Activated CD8-positive, alpha-beta memory T cell treated with anti-CD3 and anti-CD28 coated beads for 48 hours (primary cell): ENCODE measurements at places on chromosomes 13 and 19.

GRCh38 chr13:99356262-99357091 lies 49.3 kb upstream of the GPR183 start:
- no peak for DNase-seq

GRCh38 chr19:58355908-58356765 lies 2.8 kb upstream of the A1BG start:
- peak; percentile 18 for DNase-seq

GRCh38 chr19:10553943-10554381 lies 10.3 kb downstream of the ATG4D start:
- peak; percentile 37 for DNase-seq

DNA sequence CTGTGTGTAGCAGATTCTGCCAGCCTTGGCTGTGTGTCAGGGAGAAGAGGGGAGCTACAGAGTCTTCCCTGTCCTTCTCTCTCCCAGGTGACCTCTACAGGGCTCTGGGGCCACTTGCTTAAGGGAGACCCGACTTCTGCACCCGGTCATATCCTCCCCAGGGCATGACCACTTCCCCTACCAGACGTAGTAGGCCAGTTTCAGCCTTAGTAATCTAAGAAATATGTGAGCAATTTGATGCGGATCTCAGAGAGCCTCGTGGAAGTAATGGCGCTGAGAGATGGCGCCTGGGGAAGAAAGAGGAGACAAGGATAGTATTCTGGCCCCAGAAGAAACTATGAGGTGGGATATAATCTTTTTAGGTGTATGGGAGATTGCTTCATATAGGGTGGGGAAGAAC lies 41.9 kb downstream of the NFIX start:
- DNase-seq = no peak

DNA sequence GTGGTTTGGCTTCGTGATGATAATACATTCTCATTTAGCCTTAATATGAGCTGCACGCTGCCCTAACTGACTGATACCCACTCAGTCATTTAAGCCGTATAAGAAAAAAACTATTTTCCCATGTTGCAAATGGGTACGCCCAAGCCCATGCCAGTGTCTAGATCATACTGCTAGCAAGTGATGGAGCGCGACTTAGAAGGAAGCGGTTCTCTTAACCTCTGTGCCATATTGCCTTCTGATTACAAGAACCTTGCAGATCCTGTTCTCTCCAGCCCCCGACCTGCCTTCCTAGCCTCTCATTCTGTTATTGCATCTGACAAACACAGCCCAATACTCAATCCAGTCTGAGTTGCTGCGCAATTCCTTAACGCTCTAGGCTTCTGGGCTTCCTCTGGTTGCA lies 603 bp downstream of the GPALPP1 start:
- DNase-seq = no peak

DNA sequence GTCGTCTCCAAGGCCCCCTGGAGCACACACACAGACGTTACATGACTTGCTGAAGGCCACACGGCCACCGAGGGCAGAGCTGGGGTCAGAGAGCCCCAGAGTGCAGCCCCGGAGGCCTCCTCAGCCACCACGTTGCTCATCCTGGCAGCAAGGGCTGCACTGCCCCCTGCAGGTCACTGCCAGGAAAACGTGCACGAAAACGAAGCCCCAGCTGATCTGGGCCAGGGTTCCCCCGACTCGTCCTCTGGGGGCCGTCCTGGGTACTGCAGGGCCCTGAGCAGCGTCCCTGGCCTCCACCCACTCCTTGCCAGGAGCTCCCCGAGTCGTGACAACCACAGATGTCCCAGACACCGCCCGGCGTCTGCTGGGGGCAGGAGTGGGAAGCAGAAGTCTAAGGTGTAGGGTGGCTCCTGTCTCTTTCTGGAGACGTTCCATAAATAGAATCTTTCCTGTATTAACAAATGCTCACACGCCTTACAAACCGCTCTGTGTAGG lies 3.4 kb downstream of the TPGS1 start:
- DNase-seq = peak; percentile 86

GRCh38 chr13:92591117-92591516 lies 635.5 kb upstream of the GPC6 start:
- DNase-seq = no peak

GRCh38 chr13:31435536-31435935 lies 235.8 kb downstream of the B3GLCT start:
- no peak for DNase-seq

DNA sequence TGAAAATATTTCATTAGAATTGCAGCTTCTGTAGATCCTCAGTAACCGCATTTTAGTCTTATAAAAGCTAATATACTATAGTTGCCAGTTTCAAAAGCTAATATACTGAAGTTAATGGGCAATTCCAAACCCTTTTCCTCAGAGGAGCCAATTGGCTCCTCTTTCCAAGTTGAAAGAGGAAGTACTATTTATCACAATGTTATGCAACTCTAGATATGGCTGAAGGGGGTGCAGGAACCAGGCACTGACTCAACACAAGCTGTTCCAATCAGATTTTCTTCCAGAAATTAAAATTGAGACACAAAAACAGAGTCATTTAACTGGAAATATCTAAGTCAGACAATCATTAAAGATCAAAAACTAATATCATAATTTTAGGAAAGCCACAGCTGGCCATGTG lies 258.9 kb downstream of the PCDH20 start:
- no peak for DNase-seq

DNA sequence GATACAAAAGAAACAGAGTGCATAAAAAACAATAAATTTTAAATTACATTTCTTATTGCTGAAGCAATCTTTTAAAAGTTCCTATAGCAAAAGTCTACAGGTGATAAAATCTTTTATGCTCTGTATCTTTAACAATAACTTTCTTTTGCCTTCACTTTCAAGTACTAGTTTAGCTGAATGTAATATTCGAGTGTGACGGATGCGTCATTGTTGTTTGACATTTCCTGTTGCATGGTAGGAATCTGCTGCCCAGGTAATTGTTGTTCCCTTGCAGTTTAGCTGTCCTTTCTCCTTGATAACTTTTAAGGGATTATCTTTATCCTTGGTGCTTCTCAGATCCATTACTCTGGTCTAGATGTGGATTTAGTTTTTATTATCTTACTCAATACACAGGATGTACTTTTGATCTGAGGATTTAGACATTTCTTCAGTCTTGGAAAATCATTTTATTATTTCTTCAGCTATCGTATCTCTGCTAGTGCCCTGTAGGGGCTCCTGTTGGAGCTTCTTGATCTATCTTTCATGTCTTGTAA lies 2.1 kb upstream of the CPB2 start:
- no peak for DNase-seq

GRCh38 chr19:14383661-14384555 lies 2.7 kb downstream of the ADGRE5 start:
- no peak for DNase-seq

DNA sequence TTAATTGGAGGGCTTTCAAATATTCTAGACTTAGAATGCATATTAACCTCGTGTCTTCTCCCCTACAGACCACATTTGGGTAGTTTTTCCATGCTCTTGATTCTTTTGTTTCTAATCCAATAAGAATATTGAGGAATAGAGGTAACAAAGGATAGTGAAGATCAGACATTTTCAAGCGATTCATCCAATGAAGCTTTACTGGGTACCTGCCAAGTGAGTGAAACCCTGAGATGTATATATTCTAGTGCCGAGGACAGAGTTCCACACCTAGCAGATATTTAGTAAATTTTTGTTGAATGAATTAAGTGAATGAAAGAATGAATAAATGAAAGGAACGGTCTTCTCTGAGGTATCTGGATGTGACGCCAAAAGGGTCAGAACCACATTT lies 442 bp upstream of the RFC3 start:
- DNase-seq = no peak

- no peak for DNase-seq
These were observed 776.3 kb downstream of the EFNB2 start for GRCh38 chr13:105758918-105759860.

- no peak for DNase-seq
These were observed 45.5 kb upstream of the C13orf46 start for GRCh38 chr13:114019367-114019766.

DNA sequence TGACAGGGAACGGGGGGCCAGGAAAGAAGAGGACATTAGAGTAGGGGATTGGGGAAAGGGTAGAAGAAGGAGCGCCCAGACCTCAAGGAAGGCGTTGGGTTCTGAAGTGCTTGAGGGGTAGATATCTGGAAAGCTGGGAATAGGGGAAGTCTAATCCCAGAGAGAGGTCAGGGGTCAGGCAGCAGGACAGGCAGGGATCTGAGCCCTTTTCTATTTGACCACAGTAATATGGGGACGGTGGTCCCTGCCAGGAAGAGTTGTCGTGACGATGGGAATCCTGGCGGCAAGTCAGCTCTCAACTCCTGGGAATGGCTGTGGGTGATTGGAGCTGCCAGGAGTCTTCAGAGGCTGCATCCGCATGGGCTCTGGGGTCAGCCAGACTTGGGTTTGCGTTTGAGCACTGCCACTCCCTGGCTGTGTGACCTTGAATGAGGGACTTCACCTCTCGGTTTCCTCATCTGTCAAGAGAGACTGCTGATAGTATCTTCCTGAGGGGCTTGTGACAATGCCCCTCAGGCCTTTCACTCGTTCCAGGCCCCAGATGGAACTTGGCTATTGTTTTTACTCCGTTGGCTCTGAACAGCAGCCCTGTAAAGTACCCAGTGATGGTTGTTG lies 1.3 kb downstream of the AP2A1 start:
- DNase-seq = no peak

- no peak for DNase-seq
These were observed 513.7 kb downstream of the GPC6 start for GRCh38 chr13:93740334-93740733.

- no peak for DNase-seq
These were observed 237.6 kb upstream of the IRS2 start for GRCh38 chr13:110023729-110024644.

DNA sequence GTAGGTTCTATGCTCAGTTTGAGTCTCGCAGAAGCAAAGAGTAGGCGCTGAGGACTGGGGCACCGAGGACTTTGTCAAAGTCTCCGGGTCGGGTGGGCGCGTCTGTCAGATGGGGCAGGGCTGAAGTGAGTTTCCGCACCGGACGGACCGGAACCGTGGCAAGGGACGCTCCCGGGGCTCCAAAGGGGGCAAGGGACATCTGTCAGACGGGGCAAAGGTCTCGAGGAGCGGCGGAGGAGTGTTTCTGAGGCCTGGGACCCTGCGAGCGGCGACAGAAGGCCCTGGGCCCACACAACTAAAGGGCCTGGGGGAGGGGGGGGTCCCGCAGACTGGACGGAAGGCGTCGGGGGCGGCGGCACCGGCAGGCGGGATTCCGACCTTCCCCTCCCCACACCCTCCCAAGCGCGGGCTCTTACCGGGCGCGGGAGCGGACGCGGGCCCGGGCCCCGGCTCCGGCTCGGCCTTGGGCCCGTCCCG lies 13.3 kb upstream of the AKAP8L start:
- DNase-seq = no peak

DNA sequence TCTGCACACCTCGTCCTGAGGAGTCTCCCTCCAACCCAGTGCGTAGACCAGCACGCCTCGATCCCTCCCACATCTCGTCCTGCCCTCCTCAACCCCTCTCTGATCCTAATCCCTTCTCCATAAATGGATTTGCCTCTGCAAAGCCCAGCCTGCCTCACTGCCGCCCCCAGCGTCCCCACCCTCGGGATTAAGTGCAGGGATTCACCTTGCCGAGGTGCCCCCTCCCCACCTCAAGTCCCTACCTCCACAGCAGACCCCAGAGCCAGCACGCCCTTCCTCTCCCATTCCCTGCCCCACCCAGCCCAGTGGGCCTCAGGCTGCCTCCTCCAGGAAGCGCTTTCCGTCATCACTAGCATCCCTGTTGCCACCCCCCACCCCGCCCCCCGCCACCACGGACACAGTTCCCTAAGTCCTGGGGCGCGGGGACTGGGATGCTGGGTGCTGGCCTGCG lies 4.0 kb downstream of the KLF16 start:
- no peak for DNase-seq

DNA sequence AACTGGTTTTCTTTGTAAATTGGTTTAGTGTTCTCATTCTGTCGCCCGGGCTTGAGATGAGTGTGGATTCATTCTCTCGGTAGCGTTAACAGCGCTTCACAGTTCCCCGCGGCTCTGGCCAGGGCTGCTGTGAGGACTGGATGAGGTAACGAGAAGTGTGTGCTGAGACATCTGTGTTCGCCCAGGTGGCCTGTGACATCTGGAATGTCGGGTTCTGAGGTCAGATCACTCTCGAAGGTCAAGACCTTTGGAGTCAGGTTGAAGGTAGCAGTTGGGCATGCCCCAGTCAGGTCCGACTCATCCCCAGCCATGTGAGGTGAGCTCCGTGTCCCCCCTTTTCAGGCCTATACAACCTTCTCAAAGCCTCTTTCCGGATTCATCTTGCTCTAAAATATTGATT lies 13.4 kb upstream of the TUBGCP3 start:
- no peak for DNase-seq

DNA sequence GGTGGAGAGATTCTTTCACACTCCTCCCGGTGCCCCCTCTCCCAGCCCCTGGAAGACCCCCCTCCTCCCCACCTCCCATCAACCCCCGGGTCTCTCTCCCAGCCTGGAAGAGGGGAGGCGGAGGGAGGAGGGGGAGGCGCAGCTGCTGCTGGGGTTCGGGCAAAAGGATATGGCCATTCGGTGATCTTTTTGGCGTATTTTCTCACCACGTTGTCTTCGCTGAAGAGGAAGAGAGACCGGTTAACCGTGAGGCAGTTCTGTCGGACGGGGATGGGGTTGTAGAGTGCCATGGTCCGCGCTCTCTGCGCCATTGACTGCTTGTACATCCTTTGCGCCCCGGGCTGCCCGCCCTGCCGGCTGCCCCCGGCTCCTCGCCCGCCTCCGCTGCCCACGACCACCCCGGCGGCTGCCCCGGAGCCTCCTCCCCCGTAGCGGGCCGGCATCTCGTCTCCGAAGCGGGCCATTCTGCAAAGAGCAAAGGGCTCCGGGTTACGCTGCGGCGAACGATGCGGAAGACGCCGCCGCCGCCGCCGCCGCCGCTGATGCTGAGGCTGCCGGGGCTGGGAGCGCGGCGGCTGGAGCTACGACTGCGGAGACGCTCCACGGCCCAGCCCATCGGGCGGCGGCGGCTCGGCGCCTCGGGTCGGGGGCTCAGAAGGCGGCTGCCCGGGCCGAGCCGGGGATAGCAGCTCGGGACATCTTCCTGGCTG lies 363 bp downstream of the CACNA1A start:
- no peak for DNase-seq

GRCh38 chr13:76289558-76289957 lies 596.6 kb downstream of the KCTD12 start:
- no peak for DNase-seq

DNA sequence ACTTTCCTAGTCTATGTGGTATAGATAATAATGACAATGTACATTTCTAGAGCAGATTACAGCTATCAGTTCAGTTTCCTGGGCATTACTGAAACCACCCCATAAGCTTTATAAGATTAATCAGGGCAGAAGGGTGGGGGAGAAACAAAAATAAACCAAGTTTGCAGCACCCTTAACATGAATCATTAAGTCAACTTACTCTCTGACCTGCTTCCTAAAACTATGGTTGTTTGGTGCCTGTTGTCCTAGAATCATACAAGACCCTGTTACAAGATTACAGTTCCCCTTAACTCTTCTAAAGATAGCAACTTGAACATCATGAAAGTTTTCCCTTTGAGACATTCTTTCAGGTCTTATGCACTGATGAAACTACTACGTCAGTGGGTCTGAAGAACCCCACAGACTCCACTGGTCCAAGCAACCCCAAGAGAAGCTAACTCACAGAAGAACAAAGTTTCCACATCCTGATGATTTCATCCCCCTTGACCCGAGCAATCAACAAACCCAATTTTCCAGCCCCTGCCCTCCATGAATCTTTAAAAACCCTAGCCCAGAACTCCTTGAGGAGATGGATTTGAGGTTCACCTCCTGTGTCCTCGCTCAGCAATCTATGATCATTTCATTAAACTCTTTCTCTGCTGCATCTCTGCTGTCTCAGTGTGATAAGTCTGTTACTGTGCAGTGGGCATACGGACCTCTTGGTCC lies 336.5 kb downstream of the FOXO1 start:
- DNase-seq = no peak
